ENCODE measurements at places on chromosomes 6 and 20.
A peak's percentile ranks its signal among the peaks of the same experiment; 100 is the strongest.

DNA sequence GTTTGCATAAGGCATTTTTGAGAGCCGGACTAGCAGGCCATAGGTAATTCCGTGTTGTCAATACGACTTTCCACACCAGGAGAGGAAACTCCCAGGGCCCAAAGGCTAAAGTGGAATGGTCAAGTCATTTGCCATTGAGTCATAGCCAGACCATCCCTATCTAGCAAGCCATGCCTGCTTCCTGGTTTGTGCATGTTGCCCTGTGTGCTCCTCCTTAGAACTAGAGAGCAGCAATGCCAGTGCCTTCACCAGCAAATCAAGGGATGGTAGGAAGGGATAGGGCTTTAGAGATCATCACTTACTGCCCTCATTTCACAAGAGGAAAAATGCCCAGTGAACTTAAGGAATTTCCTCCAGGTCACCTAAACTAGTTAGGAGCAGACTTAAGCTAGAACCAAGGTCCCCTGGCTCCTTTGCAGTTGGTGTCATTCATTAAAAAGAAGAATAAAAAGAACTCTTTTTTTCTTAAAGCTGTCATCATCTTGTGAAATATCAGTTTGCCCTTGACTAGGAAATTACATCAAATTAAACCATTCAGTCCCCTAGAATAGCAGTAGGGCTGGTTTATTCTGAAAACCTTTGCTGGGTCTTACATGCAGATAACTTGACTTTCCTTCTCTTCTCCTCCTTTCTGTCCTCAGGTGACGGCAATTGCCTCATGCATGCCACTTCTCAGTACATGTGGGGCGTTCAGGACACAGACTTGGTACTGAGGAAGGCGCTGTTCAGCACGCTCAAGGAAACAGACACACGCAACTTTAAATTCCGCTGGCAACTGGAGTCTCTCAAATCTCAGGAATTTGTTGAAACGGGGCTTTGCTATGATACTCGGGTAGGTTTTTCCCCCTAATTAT lies 7.4 kb downstream of the TNFAIP3 start:
- no peak for DNase-seq

DNA sequence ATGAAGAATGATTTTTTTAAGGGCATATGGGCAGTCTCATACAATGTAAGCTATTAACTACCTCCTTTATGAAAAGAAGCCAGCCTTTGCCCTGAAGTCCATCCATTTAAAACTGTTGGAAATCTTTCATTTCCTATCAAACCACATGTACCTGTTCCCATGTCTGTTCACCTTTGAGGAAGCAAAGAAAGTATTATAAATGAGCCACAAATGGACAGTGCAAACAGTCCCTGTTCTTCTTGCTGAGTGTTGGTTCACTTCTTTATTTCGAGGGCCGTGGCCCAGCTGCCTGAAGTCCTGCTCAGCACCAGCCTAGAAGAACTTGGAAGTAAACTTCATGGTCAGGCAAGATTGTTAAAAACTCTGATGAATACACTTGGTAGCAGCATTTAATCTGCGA lies 112.4 kb downstream of the TMEM242 start:
- DNase-seq: no peak

DNA sequence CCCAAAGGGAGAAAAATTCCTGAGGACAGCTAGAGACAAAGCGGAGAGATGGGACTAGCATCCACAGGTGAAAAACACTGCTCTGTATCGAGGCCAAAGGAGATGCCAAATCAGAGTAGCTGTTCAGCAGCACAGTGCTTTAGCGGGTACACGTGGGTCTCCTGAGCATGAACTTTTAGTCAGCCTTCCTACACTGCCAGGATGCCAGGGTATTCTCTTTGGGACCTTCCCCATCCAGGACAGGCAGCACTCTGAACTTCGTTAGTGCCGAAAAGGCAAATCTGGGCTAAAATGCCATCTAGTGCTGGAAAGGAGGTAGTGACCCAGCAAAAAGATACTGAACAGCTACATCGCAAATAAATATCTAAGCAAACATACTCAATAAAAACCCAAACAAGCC lies 64.9 kb downstream of the C6orf58 start:
- DNase-seq: peak; percentile 28

GRCh38 chr6:39166189-39166911 lies 51.4 kb upstream of the SAYSD1 start:
- DNase-seq: peak; percentile 92

- no peak for DNase-seq
Observed at GRCh38 chr6:142966294-142966693, 21.3 kb upstream of the HIVEP2 start.

- peak; percentile 37 for DNase-seq
Observed at GRCh38 chr6:146770965-146771735, 172.4 kb downstream of the ADGB start.

GRCh38 chr6:56526860-56527544 lies 115.7 kb downstream of the DST start:
- DNase-seq: no peak

DNA sequence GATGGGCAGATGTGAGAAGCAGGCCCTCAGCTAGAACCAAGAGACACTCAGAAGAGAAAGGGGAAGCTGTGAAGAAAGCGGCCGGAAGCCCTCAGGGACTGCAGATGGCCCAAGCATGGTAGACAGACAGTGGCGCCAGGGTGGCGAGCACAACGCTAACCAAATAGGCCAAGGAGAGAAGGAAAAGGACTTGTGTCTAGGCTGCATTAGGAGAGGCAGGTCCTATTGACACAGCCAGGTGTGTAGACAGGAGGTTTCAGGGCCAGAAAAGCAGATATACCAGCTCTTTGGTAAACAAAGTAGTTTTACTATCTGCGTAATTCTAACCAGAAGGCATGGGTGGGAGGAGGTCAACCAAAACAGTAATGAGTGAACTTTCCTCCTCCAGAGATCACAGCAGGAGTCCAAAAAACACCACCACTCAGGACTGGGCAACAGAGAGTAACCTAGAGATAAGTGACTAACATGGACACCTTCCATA lies 15.8 kb upstream of the MAP7 start:
- no peak for DNase-seq

DNA sequence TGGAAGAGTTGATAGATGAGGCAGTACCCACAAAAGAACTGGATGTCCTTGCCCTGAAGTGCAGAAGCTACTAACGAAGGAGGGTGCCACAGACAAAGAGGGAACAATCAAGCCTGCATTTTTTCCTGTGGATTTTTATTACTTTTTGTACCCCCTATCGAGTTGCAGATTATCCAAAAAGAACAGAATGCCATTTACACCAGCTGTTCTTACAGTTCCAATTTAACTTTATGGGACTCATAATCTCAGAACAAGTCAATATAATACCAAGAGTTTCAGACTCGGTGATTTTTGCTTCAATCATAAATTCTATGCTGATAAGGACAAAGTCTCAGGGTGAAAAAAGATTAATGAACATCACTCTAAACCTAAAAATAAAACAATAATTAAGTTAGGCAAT lies 4.0 kb upstream of the CNKSR3 start:
- no peak for DNase-seq

- no peak for DNase-seq
Observed at GRCh38 chr20:51430198-51430950, 112.1 kb downstream of the NFATC2 start.

DNA sequence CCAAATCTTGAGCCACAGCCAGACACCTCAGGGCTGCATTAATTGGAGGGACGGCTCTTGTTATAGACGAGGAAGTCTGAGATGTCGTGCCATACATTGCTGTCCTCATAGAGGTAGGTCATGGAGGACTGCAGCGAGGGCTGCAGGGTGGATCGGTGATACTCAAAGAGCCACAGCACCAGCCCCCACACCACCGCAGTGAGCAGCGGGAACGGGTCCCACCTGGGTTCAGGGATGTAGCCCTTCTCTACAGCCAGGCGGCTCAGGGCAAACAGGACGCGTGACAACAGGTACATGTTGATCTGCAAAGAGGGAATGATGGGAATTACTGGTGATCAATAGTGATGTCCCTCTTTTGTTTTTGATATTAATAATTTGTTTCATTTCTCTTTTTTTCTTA lies 12.4 kb downstream of the PXMP4 start:
- DNase-seq: no peak

GRCh38 chr20:17679941-17680835 lies 1.9 kb downstream of the RRBP1 start:
- DNase-seq: no peak

GRCh38 chr6:36266913-36267644 lies 2.8 kb upstream of the PNPLA1 start:
- DNase-seq: no peak

DNA sequence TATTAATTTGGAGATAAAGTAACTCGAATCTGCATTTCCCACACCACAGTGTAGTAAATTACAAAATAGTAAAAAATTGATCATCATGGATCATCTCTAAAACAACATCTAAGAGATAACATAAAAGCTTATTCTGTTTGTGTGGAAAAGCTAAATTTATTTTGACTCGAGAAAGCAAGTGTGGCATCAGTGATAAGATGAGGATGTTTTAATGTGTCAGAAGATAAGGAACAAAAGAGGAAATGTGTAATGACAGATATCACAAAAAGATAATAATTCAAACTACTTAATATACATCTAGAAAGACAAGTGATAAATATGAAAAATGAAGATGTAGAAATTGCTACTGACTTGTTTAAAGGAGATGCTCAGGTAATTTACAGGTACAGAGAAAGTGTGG lies 74.1 kb downstream of the DNAH8 start:
- DNase-seq: no peak

GRCh38 chr6:161266513-161267230 lies 7.2 kb downstream of the AGPAT4 start:
- no peak for DNase-seq

DNA sequence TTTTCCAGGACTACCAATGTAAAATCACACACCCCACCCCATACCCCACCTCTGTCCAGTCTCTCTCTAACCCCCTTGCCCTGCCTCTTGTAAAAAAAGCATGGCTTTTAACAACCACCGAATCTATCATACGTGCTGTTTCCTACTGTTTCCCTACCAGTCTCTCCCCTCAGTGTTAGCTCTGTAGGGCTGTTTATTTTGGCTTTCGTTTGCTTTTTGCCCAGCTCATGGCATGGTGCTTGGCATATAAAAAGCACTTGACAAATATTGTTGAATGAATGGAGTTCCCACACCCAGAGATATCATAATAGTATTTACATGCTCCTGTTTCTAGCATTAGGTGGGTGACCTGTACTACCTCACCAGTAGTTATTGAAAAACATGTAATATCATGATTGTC lies 148.2 kb downstream of the OPRM1 start:
- DNase-seq: no peak

DNA sequence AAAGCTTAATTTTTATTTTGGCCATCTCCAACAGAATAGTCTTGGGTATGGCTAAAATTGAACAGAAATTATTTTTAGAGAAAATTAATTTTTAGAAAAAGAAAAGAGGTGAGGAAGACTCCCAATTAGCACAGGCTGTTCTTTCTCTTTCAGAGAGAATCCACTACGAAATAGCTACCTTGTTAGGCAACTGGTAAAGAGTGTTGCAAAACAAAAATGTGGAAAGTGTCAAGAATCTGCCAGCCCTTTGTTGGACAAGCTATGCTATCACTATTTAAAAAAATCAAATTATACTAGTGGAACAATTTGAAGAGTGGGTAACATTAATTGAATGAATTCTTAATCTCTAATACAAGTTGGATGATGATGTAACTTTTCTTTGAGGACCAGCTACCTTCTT lies 19.2 kb upstream of the ZSCAN9 start:
- DNase-seq: no peak

DNA sequence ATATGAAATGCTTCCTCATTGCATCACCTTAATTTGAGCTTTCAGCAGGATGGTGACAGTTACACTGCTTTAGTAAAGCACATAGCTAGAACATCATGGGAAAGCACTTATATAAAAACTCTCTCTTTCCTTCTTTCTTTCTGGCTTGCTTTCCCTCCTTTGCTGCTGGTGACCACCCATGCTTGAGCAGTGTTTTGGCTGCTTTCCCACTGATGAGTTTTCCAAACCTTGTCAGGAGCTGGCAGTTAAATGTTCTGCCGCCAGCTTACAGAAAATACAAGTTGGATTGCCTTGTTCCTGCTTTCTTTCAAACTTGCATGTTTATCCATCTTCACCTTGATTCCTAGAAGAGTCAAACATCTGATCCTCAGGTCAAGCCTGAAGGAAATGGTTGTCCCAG lies 323.9 kb downstream of the FOXA2 start:
- DNase-seq: no peak

DNA sequence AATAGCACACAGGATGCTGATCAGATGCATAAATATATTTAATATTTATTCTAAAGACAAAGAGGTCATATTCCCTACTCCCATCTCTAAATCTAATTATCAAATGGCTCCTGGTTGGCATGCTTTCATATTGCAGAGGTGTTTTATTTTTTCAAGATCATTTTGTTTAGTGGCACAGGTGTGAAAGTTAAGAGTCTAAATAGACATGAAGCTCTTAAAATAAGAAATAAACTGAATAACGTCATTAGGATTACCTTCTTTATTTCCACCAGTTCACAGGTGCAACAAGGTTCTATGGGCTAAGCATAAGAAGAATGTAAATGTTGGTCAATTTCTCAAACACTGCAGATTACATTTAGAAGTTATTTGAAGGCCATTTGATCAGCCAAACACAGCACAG lies 7.1 kb upstream of the CYP24A1 start:
- no peak for DNase-seq

- DNase-seq: no peak
Observed at GRCh38 chr6:12417191-12417590, 127.0 kb downstream of the EDN1 start.

DNA sequence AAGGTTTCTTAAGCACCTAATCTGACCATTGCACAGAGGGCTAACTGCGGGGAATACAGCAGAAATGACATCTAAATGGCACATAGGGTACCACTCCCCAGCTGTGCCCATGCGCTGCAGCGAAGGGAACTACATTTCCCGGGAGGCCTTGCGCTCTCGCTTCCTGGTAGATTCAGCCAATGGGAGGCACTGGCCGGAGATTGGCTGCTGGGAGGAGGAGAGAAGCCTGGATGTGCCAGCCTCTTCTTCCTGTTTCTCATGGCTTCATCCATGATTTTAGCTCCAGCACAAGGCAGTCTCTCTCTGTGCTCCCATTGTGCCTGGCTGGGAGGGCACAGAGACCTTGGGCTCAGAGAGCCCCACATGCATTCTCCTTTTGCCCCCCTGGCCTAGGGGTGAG lies 101.7 kb upstream of the FOXA2 start:
- no peak for DNase-seq

Data from activated T-cell treated with anti-CD3 and anti-CD28 coated beads, Interleukin-2, amount 50 U/mL, for 24 hours (primary cell).